Esophagus (tissue), 2 donors: ENCODE measurements at places on chromosomes 16 and 17. TPM values are rescaled to one million over a fixed set of nuclear protein-coding genes. Genes with fewer than 3 reads are reported as not detected.

RNF157 gene
- polyA plus RNA-seq, result 0.20 TPM

ARHGAP27 gene
- 100.0 TPM for polyA plus RNA-seq

VPS9D1 gene
- 37.5 TPM for polyA plus RNA-seq

SP6 gene
- 6.1 TPM for polyA plus RNA-seq

PLEKHH3 gene
- polyA plus RNA-seq, result 84.6 TPM

RPH3AL gene
- 6.1 TPM for polyA plus RNA-seq

KIFC3 gene
- 65.1 TPM for polyA plus RNA-seq

TVP23B gene
- polyA plus RNA-seq, result 53.2 TPM

EFCAB13 gene
- 1.8 TPM for polyA plus RNA-seq

CHRNB1 gene
- polyA plus RNA-seq, result 7.4 TPM

CX3CL1 gene
- polyA plus RNA-seq, result 5.9 TPM

MPV17L gene
- 1.0 TPM for polyA plus RNA-seq

KRT33B gene
- polyA plus RNA-seq, result 0.16 TPM

OR1A1 gene
- polyA plus RNA-seq, result not detected
